ENCODE measurements at places on chromosomes 13 and 19.
A peak's percentile ranks its signal among the peaks of the same experiment; 100 is the strongest.

DNA sequence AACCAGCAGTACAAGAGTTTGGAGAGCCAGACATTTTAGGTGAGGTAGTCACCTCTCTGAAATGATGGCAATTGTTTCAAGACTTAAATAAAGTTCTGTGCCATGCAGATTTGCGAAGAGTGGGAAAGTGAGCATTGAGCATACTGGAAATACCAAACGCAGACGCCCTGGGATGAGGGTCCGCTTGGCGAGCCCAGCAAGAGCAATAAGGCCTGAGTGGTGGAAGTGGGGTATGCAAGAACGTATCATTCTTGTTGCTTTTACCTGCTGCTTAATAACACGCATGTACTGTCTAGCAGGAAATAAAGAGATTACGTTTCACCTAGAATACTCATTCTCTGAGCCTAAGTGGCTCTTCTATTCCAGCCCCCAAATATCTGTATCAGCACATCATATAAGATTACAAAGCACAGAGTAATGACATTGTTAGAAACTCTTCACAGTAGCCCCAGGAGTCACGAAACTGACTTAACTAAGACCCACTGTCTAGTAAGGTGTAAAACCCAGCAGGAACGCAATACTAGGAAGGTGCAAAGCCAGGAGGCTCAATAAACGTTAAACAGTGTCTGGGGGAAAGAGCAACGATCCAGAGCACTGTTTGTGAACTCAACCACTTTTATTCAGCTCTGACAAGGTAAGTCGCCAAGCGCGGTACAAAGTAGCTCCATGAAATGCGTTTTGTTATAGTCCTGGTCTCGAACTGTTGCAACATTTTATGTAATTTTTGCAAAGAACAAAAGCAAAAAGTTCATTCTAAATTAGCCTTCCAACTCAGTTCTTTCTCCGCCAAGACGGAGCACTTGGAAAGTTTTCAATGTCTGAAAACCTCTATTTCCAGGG lies 1.2 kb downstream of the RCBTB2 start:
- no peak for DNase-seq

GRCh38 chr13:111474136-111475002 lies 153.9 kb downstream of the TEX29 start:
- DNase-seq, result no peak

GRCh38 chr19:18662972-18663732 lies 20.3 kb upstream of the CRTC1 start:
- DNase-seq, result no peak

GRCh38 chr19:12947702-12948611 lies 2.3 kb downstream of the RAD23A start:
- no peak for DNase-seq

- no peak for DNase-seq
Observed at GRCh38 chr13:99766641-99767045, 204.9 kb downstream of the ZIC5 start.

DNA sequence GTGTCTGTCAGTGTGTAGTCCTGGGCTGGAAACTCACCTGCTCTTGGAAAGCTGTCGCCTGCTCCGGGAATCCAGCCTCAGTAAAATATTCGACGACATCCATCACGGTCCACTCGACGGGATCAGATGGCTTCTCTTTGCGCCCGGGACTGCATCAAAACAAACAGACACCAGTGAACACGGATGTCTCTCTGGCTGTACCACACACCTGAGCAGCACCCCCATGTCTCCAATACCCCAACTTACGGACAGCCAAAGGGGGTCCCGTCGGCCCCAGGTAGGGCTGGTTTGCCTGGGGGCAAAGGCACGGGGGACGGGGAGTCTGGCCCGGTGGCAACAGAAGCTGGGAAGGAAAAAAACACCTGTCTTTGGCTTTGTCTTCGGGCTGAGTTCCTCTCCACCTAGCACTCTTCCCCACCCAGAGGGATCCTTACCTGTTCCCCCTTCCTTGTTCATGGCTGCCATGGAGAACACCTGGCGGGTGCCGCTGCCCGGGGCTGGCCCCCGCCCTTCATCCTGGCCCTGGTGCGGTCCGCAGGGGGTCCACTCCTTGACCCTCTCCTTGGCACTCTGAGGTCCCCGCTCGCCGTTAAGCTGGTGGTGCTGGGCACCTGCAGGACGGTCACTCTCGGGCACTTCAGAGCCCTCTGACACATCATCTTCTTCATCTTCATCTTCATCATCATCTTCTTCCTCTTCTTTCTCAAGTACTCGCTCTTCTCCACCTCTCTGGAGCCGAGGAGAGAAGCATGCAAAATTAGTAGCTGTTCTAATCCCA lies 1.7 kb downstream of the SAMD1 start:
- no peak for DNase-seq

DNA sequence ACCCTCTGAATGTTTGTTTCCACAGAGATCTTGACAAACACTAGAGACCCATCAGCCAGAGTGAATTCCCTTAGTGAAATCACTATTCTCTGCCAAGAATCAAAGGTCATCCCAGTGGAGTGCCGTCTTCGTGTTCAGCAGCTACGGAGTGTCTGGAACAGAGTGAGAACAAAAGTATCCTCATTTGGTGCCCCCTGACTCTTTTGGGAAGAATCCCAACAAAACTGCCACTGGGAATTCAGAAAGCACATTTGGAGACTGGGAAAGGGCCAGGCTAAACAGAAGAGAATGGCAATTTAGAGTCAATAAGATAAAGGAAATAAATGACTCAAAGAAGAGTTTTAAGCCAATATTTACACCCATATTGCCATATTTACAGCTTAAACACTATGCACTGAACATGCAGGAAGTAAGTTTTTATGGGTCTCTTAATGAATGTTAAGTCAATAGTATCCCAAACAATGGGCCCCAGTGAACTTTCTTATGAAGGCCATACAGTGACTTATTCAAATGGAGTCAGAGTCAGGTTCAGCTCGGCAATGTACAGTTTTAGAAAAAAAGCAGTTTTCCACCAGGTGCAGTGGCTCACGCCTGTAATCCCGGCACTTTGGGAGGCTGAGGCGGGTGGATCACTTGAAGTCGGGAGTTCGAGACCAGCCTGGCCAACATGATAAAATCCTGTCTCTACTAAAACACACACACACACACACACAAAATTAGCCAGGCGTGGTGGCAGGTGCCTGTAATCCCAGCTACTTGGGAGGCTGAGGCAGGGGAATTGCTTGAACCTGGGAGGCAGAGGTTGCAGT lies 392.6 kb downstream of the KLF5 start:
- DNase-seq, result no peak

DNA sequence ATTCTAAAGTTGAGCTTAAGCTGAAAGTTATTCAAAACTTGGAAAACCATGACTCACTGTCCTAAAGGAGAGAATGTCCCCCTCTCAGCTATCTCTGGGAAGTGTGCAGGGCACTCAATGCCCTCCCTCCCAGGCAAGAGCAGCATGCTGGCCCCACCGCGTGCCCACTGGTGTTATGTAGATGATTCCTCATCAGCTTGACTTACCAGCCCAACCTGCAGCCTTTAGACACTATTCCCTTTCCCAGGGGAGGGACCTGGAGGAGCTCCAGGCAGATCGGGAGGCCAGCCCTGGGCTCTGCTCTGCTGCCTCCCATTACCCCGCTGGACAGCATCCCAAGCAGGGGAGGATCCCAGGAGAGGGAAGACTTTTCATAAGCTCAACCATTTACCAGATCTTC lies 124.6 kb downstream of the FGF14 start:
- no peak for DNase-seq

- no peak for DNase-seq
Observed at GRCh38 chr13:60509601-60510386, 112.8 kb downstream of the TDRD3 start.

DNA sequence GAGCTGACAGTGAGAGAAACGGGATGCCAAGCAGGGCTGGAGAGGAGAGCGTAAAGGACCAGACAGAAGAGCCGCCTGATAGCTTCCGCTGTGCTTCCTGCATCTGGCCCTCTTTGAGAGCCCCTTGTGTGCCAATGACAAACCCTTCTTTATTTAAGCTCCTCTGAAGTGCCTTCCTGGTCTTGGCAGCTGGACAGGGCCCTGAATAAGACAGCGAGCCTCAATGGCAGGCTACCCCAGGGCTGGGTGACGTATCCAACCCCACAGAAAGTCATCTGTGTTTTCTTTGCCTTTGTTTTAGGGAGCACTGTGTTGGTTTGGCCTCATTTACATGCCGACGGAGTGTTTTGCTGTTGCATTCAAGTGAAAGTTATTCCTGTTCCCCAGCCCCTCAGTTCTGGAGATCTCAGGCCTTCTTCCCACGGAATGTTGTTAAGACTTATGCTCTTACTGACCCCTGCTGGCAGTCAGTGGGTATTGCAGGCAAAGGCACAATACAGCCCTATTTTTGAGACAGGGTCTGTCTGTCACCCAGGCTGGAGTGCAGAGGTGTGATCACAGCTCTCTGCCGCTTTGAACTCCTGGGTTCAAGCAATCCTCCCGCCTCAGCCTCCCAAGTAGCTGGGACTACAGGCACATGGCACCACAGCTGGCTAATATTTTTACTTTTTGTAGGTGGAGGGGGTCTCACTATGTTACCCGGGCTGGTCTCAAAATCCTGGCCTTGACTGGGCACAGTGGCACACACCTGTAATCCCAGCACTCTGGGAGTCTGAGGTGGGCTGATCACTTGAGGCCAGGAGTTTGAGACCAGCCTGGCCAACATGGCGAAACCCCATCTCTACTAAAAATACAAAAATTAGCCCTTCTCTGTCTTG lies 16.8 kb downstream of the CCL25 start:
- DNase-seq, result peak; percentile 54

- DNase-seq, result no peak
Observed at GRCh38 chr13:66040506-66040905, 1189.6 kb downstream of the PCDH9 start.

DNA sequence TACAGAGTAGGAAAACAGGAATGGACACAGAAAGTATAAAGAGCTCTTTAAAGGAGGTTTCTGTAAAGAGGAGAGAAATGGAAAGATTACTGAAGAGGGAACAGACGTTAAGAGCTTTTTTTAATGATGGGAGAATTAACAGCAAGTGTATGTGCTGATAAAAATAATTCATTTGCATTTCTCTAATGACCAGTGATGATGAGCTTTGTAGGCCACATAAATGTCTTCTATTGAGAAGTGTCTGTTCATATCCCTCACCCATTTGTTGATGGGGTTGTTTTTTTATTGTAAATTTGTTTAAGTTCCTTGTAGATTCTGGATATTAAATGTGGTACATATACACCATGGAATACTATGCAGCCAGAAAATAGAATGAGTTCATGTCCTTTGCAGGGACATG lies 40.0 kb downstream of the MYO16 start:
- no peak for DNase-seq

GRCh38 chr19:12946092-12946721 lies 545 bp downstream of the RAD23A start:
- peak; percentile 73 for DNase-seq

DNA sequence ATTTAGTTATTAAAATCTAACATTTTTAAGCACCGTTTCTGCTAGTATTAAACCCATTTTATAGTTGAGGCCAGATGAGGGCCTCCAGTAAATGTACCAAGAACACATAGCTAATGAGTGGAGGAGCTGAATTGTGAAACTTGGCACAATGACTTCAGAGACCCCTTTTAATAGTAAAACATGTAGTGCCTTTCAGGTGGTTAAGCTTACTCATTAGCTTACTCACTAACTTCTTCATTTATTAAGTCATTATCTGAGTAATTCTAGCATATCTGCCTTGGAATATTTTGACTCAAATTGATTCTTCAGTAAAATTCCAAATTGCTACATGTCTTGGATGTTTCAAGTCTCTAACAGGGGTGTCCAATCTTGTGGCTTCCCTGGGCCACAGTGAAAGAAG lies 735.2 kb downstream of the LIG4 start:
- DNase-seq, result no peak

DNA sequence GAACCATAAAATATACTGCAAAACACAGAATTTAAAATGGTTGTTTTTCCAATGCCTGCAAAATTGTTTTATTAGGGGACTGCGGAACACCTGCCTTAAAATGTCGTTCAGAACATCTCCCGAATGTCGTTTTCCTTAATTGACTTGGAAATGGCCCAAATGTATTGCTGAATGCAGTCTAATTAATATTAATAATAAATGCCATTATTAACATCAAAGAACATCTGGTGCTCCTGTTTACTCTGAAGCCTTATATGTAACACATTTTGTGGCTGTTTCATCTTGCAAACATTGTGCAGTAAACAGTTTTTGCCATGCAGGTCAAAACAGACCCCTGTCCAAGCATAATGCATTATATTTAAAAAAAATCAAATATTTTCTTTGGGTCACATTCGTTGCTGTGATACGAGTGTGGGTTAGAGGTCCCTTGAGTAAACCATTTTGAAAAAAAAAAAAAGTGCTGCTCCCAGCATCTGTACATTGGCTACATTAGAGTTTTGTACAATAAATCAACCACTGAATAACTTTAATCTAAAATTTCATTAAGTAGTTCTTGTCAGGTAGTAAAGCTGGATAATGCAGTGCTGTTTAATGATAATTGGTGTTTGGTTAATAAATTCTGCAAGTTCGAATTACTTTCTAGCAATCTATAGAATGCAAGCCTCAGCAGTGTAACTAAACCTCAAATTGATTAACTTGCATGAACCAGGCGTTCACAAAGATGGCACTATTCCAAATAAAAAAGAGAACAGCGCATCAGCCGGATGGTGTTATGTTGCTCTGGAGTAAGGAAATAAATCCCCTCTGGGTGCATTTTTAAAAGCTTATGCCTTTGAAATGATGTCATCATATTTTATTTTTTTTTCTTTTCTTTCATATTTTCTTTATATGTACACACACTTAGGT lies 140.2 kb downstream of the ZNF536 start:
- no peak for DNase-seq

GRCh38 chr13:88701551-88701950 lies 1030.4 kb downstream of the SLITRK5 start:
- no peak for DNase-seq

Data from stimulated activated CD8-positive, alpha-beta memory T cell treated with anti-CD3 and anti-CD28 coated beads, Interleukin-4, amount 100 ng/mL, for 48 hours (primary cell).